ENCODE measurements at places on chromosomes 3 and 15. TPM values are rescaled to one million over a fixed set of nuclear protein-coding genes. Genes with fewer than 3 reads are reported as not detected.
A peak's percentile ranks its signal among the peaks of the same experiment; 100 is the strongest.

Gene STRC
- 0.54 TPM for total RNA-seq

Gene GJD2
- total RNA-seq: not detected

Gene PDIA5
- 17.8 TPM for total RNA-seq

Gene NPHP3
- 7.3 TPM for total RNA-seq

DNA sequence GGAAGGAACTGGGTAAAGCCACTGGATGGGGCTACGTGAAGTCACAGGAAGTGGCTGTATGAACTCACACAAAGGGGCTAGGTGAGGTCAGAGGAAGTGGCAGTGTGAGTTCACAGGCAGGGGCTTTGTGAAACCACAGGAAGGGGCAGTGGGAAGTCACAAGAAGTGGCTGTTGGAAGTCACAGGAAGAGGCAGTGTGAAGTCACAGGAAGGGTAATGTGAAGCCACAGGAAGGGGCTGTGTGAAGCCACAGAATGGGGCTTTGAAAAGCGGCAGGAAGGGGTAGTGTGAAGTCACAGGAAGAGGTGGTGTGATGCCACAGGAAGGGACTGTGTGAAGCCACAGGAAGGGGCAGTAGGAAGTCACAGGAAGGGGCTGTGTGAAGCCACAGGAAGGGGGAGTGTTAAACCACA is 34.6 kb downstream of the GASK1A start:
- H3K27ac ChIP-seq: no peak overlapping the region
- H3K4me3 ChIP-seq: no peak overlapping the region
- DNase-seq: no peak
- peaks cover 1% of the 10 kb centered on the region for H3K36me3 ChIP-seq
- H3K4me1 ChIP-seq: peaks cover 2% of the 10 kb centered on the region
- no peaks in the 10 kb centered on the region for H3K27me3 ChIP-seq

GRCh38 chr15:71114887-71115566 is at the start of gene THSD4:
Gene THSD4, plus strand, starts transcription at chr15:71115471.
- peaks cover 5% of the 10 kb centered on the region for H3K4me1 ChIP-seq
- peak; percentile 72 for DNase-seq
- H3K36me3 ChIP-seq: no peaks in the 10 kb centered on the region
- peak within 1 kb of the TSS; percentile 64 for H3K4me3 ChIP-seq

- H3K36me3 ChIP-seq: no peaks in the 10 kb centered on the region
- peaks cover 11% of the 10 kb centered on the region for H3K27me3 ChIP-seq
- H3K4me3 ChIP-seq: no peak overlapping the region
- DNase-seq: no peak
- no peak overlapping the region for H3K27ac ChIP-seq
- peaks cover 1% of the 10 kb centered on the region for H3K4me1 ChIP-seq
Observed at GRCh38 chr3:186700267-186700666, 16.9 kb upstream of the KNG1 start.

- no peaks in the 10 kb centered on the region for H3K27me3 ChIP-seq
- H3K4me1 ChIP-seq: peaks cover 40% of the 10 kb centered on the region
- no peak overlapping the region for H3K4me3 ChIP-seq
- H3K27ac ChIP-seq: no peak overlapping the region
- no peak for DNase-seq
Observed at GRCh38 chr3:33004205-33004604, 52.8 kb downstream of the CCR4 start.

GRCh38 chr3:89395456-89395855 is 288.0 kb downstream of the EPHA3 start:
- no peaks in the 10 kb centered on the region for H3K27me3 ChIP-seq
- no peak overlapping the region for H3K27ac ChIP-seq
- H3K36me3 ChIP-seq: no peaks in the 10 kb centered on the region
- no peak overlapping the region for H3K4me3 ChIP-seq
- DNase-seq: no peak

GRCh38 chr3:194986208-194987043 is 284.5 kb downstream of the XXYLT1 start:
- H3K4me1 ChIP-seq: peaks cover 1% of the 10 kb centered on the region
- no peak overlapping the region for H3K4me3 ChIP-seq
- no peaks in the 10 kb centered on the region for H3K36me3 ChIP-seq
- no peak overlapping the region for H3K27ac ChIP-seq
- no peak for DNase-seq
- peaks cover 19% of the 10 kb centered on the region for H3K27me3 ChIP-seq

DNA sequence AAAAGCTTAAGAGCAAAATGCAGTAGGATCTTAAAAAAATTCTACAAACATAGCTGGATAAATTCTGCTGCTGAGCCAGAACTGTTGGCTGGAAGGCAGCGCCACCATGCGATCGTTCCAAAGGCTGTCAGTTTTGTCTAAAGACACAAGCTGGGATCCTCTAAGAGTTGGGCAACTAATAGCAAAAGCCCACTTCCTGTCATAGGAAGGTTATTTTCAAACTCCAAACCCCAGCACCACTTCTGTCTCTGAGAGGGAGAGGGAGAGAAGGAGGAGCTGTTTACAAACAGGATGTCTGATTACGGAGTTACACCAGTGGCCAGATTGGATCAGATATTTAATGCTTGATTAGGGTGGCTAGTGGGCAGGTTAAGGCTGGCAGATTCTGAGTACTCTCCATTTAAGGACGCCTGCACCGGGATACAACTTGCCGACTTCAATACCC is 44.0 kb downstream of the EIF4E3 start:
- H3K36me3 ChIP-seq: no peaks in the 10 kb centered on the region
- H3K4me3 ChIP-seq: no peak overlapping the region
- H3K27ac ChIP-seq: no peak overlapping the region
- peak; percentile 36 for DNase-seq
- peaks cover 11% of the 10 kb centered on the region for H3K4me1 ChIP-seq

DNA sequence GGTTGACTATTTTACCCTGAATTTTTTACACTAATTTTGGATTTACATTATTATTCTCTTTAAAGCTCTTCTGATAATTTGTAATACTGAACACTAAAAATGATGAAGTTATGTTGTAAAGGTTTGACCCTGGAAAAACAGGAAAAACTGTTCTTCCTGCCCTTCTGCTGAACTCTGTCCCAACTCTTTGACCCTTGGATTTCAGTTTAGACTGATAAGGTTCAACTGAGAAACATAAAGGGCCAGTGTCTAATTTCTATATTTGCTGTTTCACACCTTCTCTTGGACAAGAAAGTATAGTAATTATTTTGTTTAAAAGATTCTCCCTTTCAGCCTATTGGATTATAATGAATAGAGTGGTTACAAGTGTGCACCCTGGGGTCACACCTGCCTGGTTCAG is 12.8 kb upstream of the TMOD3 start:
- no peak for DNase-seq
- peaks cover 16% of the 10 kb centered on the region for H3K36me3 ChIP-seq
- H3K4me1 ChIP-seq: no peaks in the 10 kb centered on the region
- no peaks in the 10 kb centered on the region for H3K27me3 ChIP-seq
- H3K4me3 ChIP-seq: no peak overlapping the region
- H3K27ac ChIP-seq: no peak overlapping the region

DNA sequence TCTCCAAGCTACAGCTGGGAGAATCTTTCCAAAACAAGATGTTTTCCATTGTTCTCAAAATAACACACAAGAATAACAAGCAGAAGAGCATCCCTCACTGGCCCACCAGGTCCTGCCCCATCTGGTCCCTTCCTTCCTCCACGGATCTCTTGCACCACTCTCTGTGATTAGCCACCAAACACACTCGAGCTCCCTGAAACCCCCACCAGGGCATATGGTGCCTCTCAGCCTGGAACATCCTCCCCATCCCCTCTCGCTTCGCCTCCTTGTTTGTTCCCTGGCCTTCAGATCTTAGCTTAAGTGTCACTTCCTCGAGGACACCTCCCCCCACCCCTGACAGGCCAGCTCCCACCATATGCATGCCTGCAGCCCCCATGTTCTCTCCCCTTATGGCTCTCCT is 496.6 kb upstream of the PROK2 start:
- H3K27ac ChIP-seq: no peak overlapping the region
- no peak overlapping the region for H3K4me3 ChIP-seq
- H3K27me3 ChIP-seq: peaks cover 4% of the 10 kb centered on the region
- H3K36me3 ChIP-seq: no peaks in the 10 kb centered on the region

- H3K27me3 ChIP-seq: peaks cover 16% of the 10 kb centered on the region
- H3K27ac ChIP-seq: no peak overlapping the region
- no peaks in the 10 kb centered on the region for H3K4me1 ChIP-seq
- no peak for DNase-seq
Observed at GRCh38 chr15:67373971-67374370, 119.4 kb downstream of the IQCH start.

DNA sequence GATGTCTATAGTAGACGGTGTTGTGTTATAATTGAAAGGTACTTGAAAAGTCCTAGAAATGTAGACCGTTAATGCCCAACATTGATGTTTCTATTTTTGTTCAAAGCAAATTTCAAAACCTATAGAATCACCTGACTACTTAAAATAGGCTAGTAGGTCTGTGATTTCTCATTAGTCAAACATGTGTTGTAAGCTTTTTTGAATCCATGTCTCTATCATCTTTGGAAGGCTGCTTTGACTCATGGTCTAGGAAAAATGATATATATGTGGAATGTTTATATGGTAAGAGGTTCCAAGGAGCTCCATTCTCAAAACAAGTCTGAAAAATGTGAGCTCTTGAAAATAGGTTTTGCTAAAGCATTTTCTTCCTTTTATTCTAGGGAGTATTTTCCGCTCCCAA is 375.3 kb downstream of the LPP start:
- H3K27ac ChIP-seq: no peak overlapping the region
- peaks cover 10% of the 10 kb centered on the region for H3K4me1 ChIP-seq
- DNase-seq: no peak

- H3K27ac ChIP-seq: no peak overlapping the region
- no peaks in the 10 kb centered on the region for H3K27me3 ChIP-seq
- DNase-seq: no peak
- H3K4me3 ChIP-seq: no peak overlapping the region
- no peaks in the 10 kb centered on the region for H3K36me3 ChIP-seq
- no peaks in the 10 kb centered on the region for H3K4me1 ChIP-seq
Observed at GRCh38 chr3:115912372-115912771, 289.1 kb downstream of the GAP43 start.

DNA sequence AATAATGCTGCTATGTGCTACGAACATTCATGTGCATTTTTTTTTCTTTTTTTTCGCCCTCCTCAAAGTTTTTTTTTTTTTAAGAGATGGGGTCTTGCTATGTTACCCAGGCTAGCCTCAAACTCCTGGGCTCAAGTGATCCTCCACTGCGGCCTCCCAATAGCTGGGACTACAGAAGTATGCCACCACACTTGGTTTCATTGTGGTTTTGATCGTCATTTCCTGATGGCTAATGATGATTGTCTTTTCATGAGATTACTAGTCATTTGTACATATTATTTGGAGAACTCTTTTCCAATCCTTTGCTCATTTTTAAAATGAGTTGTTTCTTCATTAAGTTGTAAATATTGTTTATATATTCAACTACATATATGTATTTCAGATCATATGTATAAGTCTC is 48.8 kb downstream of the FBXO22 start:
- H3K27ac ChIP-seq: no peak overlapping the region
- no peaks in the 10 kb centered on the region for H3K36me3 ChIP-seq
- peaks cover 72% of the 10 kb centered on the region for H3K27me3 ChIP-seq
- H3K4me3 ChIP-seq: no peak overlapping the region

- H3K36me3 ChIP-seq: no peaks in the 10 kb centered on the region
- no peak overlapping the region for H3K27ac ChIP-seq
- DNase-seq: peak; percentile 40
- H3K4me1 ChIP-seq: no peaks in the 10 kb centered on the region
Observed at GRCh38 chr3:123642182-123642956, 57.5 kb upstream of the HACD2 start.

DNA sequence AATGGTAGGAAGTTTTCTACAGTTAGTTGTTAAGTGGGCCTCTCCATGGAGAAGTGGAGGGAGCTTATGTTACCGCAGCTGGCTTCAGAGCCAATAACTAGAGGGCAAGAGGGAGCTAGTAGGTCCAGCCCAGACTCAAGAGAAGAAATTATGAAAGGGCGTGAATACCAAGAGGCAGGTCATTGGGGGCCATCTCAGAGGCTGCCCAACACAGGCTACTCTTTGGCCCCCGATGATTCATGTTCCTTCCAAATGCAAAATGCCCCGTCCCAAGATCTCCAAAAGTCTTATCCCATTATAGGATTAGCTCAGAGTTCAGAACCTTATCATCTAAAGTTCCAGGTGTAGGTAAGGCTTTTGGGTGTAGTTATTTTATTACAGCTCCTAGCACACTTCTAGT is 94.5 kb downstream of the FNDC3B start:
- H3K4me1 ChIP-seq: peaks cover 53% of the 10 kb centered on the region
- no peak for DNase-seq
- no peaks in the 10 kb centered on the region for H3K27me3 ChIP-seq
- H3K36me3 ChIP-seq: peaks cover 24% of the 10 kb centered on the region
- no peak overlapping the region for H3K4me3 ChIP-seq
- H3K27ac ChIP-seq: no peak overlapping the region

- no peak overlapping the region for H3K4me3 ChIP-seq
- H3K27me3 ChIP-seq: no peaks in the 10 kb centered on the region
- peaks cover 5% of the 10 kb centered on the region for H3K36me3 ChIP-seq
- no peak for DNase-seq
Observed at GRCh38 chr3:17195856-17196604, 311.3 kb downstream of the PLCL2 start.

DNA sequence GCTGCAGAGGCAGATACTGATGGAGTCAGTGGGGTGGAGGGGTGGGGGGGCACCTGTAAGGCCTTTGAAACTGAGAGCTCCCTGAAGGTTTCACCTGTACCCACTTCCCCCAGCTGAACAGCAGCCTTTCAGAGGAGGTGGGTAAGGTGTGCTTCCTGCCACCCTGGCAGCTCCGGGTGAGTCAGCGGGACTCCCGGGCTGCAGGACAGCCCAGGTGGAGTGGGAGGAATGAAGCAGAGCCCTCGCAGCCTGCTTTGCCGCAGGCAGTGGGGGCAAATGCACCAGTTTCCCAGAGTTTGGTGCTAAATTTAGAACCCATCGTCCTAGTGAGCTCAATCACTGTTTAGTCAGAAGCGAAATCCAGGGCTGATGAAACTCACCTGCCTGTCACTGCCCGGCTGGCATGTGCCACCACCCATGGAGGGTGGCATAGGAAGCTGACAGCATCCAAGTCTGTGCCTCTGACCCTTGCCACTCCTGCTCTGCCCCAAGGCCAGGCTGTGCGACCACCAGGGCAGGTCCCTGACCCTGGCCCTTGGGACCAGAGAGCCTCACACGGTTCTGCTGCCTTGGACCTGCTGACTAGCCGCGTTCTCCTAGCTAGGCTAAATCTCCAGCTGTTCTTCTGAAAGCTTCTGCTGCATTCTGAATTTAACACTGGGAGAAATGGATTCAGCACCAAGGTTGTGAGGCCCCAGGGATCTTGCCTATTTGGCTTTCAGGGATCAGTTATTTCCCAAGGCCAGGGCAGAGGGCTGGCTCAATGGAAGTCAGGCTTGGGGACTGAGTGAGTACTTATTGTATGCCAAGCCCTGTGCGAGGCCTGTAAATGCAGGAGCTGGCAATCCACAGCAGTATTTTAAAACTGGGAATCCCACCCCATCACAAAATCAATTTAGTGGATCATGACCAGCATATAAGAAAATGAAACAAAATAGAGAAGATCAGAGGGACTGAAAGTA is 67.3 kb upstream of the RASGRF1 start:
- no peaks in the 10 kb centered on the region for H3K36me3 ChIP-seq
- H3K4me3 ChIP-seq: no peak overlapping the region
- no peaks in the 10 kb centered on the region for H3K4me1 ChIP-seq
- H3K27me3 ChIP-seq: no peaks in the 10 kb centered on the region
